DMS53 (cell line): ENCODE measurements at places on chromosomes 7 and 10.

DNA sequence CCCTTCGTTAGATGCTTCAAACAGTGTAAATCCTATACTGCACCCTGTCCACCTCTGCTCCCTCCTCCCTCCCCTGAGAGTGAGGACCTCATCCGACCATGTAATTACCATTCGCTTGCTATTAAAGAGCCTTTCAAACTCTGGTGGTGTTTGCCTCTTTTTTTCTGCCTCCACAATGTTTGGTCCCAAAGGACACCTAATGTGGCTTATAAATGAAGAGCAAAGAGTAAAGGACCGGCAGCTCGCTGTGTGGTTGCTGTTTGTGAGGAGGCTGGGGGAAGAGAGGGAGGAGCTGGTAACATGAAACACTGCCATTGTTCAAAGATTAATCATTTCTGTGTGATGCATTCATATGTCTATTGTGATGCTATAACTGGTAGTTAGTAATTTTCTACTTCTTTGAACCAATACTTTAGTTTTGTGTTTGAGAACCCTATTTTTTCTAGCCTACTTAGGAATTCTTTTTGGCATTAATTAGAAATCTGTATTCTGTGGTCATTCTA, 27.9 kb downstream of the MTURN start:
- no peak for DNase-seq

- DNase-seq, result no peak
Measured at GRCh38 chr10:6570893-6571292, 9.2 kb downstream of the PRKCQ start.

GRCh38 chr10:52129410-52130178, 184.5 kb upstream of the DKK1 start:
- DNase-seq, result no peak

GRCh38 chr10:21372651-21373410, 152.7 kb downstream of the SKIDA1 start:
- no peak for DNase-seq

- no peak for DNase-seq
Measured at GRCh38 chr10:28558923-28559508, 26.1 kb downstream of the WAC start.

DNA sequence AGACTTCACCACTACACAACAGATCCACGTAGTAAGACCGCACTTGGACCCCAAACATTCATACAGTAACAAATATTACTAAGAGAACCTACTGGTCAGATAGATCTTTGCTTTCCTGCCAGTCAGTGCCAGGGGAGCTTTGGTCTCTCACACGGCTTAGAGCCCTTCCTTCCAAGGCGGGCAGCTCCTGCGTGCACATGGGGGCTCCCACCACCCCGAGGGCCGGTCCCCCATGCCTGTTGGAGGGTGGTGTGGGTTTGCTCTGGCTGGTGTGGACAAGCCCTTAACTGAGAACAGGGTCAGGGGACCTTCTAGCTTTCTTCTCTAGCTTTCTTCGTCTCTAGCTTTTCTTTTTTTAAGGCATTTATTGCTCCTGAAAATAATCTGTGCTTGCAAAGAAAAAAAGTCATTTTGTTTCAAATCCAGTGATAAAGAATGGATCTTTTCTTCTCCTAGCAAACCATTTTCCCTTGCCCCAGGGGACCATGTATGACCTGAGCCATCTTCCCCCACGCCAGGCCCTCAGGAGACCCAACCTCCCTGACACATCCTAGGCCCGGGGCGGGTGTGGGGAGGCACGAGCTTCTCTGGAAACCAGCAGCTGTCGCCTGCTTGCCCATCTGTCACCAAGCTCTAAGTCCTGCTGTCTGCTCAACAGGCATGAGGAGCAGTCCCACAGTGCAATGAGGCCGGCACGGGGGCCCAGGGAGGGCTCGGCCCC, 591.1 kb downstream of the PTPRN2 start:
- no peak for DNase-seq

DNA sequence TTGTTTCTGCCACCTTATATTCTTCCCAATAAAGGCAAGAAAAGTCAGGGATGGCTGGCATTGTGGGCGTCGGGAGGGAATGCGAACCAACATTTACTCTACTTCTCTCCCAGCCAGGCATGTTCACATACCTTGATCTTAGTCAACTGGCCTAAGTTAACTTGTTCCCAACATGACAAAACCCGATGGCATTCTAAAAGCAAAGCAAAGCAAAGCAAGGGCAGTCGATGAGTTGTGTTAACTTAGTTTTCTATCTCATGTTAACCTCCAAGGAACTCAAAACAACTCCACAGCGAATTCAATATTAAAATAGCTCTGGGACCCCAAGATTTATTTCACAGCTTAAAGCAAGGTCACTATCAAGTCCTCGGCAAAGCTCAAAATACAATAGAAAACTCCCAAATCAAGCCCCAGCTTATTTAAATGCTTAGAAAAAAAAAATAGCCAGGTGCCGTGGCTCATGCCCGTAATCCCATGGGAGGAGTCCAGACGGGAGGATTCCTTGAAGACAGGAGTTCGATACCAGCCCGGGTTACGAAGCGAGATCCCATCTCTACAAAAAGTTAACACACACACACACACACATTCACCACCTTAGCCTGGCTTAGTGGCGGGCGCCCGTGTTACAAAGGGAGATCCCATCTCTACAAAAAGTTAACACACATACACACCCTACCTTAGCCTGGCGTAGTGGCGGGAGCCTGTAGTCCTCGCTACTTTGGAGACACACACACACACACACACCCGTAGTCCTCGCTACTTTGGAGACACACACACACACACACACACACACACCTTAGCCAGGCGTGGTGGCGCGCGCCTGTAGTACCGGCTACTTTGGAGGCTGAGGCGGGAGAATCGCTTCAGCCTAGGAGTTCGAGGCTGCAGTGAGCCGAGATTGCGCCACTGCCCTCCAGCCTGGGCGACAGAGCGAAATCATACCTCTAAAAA, 901 bp upstream of the CCNY start:
- peak; percentile 64 for DNase-seq

DNA sequence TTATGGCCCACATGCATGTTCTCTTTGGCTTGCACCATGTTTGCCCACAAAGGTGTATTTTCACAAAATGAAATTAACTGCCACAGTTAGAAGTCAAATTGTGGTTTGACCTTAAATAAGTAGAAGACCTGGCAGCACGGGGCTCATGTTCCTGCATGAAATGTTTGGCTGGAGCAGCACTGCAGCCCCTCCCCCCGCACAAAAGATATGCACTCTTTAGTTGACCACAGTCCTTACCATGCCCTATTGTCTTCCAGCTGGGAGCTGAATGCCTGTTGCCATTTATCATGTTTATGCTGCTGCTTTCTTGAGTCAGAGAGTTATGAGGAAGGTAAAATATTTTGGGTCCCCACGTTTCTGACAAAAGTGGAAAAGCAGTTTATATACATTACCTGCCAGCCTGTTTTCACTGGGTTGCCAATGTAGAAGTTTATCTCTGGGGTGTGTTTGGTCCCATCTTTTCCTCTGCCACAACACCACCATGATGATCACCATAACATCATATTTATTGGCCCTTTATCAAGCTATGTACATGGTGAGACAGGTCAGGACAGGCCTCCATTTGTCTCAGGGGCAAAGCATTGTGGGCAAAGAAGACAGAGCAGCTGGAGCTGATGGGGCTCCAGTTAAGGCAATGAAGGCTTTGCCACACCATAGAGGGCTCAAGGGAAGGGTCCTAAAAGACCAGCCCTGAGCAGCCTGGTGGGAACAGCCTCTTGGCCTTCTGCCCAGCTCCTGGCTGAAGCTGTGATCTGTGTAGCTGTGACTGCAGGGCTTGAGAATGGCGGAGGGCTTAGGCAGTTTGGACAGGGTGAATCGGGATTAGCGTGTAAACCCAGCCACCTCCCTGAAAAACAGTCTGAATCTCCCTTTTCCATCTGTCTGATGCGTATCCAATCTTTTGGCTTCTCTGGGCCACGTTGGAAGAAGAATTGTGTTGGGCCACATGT, 5.4 kb downstream of the PRF1 start:
- no peak for DNase-seq

DNA sequence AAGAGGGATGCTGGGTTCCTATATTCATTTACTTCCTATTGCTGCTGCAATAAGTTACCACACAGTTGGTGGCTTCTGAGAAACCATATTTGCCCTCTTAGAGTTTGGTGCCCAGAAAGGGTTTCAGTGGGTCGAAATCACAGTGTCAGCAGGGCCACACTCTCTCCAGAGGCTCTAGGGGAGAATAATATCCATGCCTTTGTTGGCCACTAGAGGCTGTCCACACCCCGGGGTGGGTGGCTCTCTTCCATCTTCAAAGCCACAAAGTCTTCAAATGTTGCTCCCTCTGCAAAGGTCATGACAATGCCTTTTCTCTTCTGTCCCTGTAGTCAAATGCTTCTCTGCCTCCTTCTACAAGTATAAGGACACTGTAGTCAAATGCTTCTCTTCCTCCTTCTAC, 989.4 kb downstream of the CCSER2 start:
- peak; percentile 46 for DNase-seq

- peak; percentile 76 for DNase-seq
Measured at GRCh38 chr10:73889014-73889413, 14.7 kb upstream of the CAMK2G start.

DNA sequence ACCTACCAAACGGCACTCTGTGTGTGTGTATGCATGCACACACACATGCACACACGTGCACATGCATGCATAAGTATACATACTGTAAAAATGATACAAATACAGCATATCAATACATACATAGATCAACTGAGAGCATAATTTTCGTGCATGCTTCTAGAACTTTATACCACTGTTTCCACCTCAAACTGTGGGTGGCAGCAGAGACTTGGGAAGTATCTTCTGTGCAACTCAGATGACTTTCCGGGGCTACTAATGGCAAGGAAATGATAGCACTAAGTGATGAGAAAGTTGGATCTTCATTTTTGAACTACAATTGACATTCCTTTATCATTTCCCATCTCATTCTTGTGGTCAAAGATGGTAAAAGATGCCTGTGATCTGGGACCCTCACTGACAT, 570.7 kb downstream of the REEP3 start:
- peak; percentile 56 for DNase-seq

- no peak for DNase-seq
Measured at GRCh38 chr10:71575934-71576801, 143.4 kb downstream of the C10orf105 start.

GRCh38 chr7:147053746-147054145, 937.1 kb downstream of the CNTNAP2 start:
- no peak for DNase-seq

DNA sequence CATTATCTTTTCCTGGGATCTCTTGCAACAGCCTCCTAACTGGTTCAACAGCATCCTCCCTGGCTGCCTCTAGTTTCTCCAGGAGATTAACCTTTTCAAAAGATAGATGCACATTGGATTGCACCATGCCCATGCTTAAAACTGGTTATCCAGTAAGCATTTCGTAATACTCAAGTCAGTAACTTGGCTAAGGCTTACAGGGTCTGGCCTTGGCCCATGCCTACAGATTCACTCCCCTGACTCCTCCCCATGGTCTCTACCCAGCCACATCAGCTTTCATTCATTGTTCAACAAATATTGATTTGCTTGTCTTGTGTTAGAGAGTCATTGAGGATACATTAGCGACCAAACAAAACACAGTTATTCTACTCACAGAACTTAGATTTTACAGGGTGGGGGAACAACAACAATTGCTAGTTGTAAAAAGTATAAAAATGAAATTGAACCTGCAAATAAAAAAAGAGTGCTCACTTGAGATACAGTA, 1.8 kb upstream of the KIF20B start:
- no peak for DNase-seq

DNA sequence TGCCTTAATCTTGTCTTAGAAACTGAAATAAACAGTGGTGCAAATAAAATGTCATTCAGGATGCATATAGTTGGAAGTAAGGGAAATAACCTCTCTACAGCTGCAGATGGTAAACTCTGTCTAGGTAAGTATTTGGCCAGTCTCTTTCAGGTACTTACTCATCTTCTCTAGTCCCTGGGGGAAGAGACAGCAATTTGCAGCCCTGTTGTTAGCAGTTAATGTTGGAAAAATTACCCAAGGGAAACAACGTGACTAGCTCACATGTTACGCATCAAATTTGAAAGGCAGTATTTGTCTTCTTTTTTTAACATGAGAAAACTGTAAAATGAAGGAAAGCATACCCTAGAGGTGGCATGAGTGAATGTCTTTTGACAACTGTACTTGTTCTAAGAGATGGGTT, 3.2 kb upstream of the HUS1 start:
- peak; percentile 12 for DNase-seq

DNA sequence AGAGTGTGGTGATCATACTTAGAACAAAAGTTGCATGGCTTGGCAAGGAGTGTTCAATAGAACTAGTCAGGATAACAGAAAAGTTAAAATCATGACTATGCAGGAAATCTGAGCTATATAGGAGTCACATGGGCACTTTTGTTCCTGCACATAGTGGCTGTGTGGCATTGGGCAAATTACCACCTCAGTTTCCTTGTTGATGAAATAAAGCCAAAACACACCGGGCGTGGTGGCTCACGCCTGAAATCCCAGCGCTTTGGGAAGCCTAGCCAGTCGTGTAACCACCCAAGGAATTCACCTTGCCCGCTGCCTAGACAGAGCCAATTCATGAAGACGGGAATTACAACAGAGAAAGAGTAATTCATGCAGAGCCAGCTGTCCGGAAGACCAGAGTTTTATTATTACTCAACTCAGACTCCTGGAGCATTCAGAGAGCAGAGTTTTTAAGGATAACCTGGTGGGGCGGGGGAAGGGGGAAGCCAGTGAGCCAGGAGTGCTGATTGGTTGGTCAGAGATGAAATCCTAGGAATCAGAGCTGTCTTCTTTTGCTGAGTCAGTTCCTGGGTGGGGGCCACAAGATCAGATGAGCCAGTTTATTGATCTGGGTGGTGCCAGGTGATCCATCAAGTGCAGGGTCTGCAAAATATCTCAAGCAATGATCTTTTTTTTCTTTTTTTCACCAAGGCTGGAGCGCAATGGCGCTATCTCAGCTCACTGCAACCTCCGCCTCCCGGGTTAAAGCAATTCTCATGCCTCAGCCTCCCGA, 6.4 kb upstream of the MKRN1 start:
- DNase-seq, result no peak

- no peak for DNase-seq
Measured at GRCh38 chr7:7292608-7293007, 110.3 kb downstream of the C1GALT1 start.

DNA sequence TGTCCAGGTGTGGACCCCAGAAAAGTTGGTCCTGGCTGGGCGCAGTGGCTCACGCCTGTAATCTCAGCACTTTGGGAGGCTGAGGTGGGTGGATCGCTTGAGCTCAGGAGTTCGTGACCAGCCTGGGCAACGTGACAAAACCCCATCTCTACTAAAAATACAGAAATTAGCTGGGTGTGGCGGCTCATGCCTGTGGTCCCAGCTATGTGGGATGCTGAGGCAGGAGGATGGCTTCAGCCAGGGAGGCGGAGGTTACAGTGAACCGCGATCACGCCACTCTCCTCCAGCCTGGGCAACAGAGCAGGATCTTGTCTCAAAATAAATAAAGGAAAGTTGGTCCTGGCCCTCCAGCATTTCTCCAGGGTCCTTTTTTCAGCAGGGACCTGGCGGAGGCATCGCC, 1.4 kb downstream of the NUDT1 start:
- no peak for DNase-seq
